ENCODE measurements at places on chromosomes 6 and 20. TPM values are rescaled to one million over a fixed set of nuclear protein-coding genes. Genes with fewer than 3 reads are reported as not detected.

- DNase-seq: no peak
- no peaks in the 10 kb centered on the region for H3K4me1 ChIP-seq
- H3K27me3 ChIP-seq: no peaks in the 10 kb centered on the region
- no peaks in the 10 kb centered on the region for H3K36me3 ChIP-seq
Measured at GRCh38 chr6:16162003-16162402, 33.1 kb downstream of the MYLIP start.

The APOM gene
- total RNA-seq: not detected

- no peaks in the 10 kb centered on the region for H3K27me3 ChIP-seq
- no peak for DNase-seq
- H3K4me3 ChIP-seq: no peak overlapping the region
- H3K36me3 ChIP-seq: no peaks in the 10 kb centered on the region
- H3K4me1 ChIP-seq: no peaks in the 10 kb centered on the region
- H3K27ac ChIP-seq: no peak overlapping the region
Measured at GRCh38 chr6:8750627-8751026, 315.3 kb upstream of the SLC35B3 start.

GRCh38 chr6:38100380-38100779 is 280.9 kb downstream of the ZFAND3 start:
- no peaks in the 10 kb centered on the region for H3K27me3 ChIP-seq
- DNase-seq: no peak
- no peaks in the 10 kb centered on the region for H3K36me3 ChIP-seq

DNA sequence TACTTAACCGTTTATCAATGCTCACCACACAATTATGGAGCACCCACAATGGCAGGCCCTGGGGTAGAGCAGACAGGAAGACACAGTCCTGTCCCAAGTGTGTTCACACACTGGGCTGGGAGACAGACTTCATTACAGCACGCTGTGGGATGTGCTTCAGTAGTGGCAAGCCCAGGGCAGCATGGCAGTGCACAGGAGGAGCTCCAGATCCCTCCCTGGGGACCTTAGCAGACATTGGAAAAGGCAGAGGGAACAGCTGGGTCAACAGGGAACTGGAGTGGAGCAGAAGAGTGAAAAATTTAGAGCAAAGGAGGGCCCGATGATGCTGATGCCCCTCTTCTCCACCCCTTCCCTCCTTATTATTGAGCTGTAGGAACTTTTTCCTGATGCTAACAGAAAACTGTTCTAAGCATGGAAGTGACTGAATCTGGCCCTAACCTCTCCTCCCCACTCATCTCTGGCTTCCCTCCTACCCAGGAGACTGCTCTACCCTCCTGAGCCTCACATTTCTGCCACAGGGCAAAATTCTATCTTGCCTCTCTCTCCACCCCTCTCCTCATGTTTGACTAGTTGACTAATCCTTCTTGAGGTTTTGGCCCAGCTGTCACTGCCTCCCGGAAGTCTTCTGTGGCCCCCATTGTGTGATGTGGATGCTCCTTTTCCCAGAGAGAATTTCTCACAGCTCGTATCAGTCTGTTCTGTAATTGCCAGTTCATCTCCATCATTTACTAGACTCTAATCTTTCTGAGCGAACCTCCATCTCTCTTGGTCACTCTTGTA is 41.3 kb upstream of the NOP56 start:
- no peaks in the 10 kb centered on the region for H3K4me1 ChIP-seq
- peaks cover 5% of the 10 kb centered on the region for H3K27me3 ChIP-seq
- no peak overlapping the region for H3K27ac ChIP-seq
- DNase-seq: no peak
- no peak overlapping the region for H3K4me3 ChIP-seq
- no peaks in the 10 kb centered on the region for H3K36me3 ChIP-seq

The RTEL1 gene
- 13.6 TPM for total RNA-seq

DNA sequence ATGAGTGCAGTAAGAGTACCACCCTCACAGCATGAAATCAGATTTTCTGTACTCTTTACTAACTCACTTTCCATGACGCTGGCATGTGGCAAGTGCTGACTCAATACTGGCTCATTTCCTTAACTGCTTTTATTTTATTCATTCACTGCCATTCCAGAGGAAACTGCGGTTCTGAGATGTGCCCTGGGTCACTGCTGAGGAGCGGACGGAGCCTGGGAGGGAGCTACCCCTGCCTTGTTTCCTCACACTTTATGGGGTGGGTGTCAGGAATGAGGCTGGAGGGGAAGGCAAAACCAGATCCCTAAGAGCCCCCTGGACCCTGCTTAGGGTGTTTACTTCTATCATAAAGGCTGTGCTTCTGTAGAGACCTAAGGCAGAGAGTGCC is 14.4 kb downstream of the NT5E start:
- H3K36me3 ChIP-seq: no peaks in the 10 kb centered on the region
- H3K4me3 ChIP-seq: no peak overlapping the region
- no peaks in the 10 kb centered on the region for H3K27me3 ChIP-seq
- H3K4me1 ChIP-seq: peaks cover 55% of the 10 kb centered on the region
- no peak for DNase-seq

DNA sequence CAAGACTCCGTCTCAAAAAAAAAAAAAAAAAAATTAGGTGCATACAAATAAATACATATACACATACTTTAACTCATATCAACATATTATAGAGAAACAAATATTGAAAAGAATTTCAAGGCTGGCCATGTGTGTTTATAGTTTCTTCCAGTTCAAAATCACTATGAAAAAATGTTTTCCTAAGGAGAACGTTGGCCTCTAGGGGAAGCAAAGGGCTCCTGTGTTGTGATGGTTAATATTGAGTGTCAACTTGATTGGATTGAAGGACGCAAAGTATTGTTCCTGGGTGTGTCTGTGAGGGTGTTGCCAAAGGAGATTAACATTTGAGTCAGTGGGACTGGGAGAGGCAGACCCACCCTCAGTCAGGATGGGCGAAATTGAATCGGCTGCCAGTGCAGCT is 182.0 kb upstream of the AGPAT4 start:
- DNase-seq: no peak
- peaks cover 6% of the 10 kb centered on the region for H3K4me1 ChIP-seq
- H3K27ac ChIP-seq: no peak overlapping the region

DNA sequence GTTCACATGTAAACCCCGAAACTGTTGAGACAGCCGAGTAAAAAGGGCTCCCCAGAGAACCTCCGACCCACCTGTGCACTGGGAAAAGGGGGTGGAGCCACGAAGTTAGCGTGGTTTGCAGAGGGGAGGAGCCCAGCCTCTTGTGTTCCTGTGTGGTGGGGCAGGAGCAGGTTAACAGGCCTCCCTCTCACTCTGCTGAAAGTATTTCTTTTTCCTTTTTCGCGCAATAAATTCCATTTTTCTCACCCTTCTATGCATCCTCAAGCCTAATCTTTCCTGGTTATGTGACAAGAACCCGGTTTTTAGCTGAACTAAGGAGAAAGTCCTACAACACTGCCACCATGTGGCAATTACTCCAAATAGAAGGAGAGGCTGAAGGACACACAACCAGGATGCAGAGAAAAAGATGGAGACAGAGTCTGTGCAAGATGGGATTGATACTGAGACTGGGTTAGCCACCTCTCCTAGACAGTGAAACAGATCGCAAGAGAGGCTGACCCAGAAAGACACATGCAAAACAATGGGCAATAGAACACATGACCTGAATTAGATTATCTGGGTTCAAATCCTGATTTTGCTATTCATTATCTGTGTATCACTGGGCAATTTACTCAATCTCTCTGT is 168.7 kb upstream of the PRSS16 start:
- H3K36me3 ChIP-seq: no peaks in the 10 kb centered on the region
- H3K27ac ChIP-seq: no peak overlapping the region
- peaks cover 3% of the 10 kb centered on the region for H3K27me3 ChIP-seq
- H3K4me3 ChIP-seq: peak overlapping the region; percentile 25

DNA sequence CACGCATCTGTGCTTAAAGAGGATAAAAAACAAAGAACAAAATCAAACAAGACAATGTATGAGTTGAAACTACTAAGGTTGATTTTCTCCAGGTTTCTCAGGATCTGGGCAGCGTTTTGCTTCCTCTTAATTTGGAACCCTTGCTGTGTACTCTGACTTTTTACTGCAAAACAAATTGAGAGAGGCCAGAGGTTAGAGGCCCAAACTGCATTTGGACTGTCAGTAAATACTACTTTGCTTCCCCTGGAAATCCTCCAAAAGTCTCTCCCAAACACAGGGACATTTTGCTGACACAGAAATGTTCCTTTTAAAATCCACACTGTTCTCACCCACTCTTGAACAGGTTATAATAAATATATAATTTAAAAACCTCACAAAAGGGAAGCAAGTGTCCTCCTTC is 1.1 kb downstream of the ARG1 start:
- no peaks in the 10 kb centered on the region for H3K27me3 ChIP-seq
- no peak for DNase-seq
- H3K4me1 ChIP-seq: no peaks in the 10 kb centered on the region
- no peak overlapping the region for H3K27ac ChIP-seq
- H3K36me3 ChIP-seq: no peaks in the 10 kb centered on the region

- no peaks in the 10 kb centered on the region for H3K36me3 ChIP-seq
- DNase-seq: peak; percentile 88
- H3K27ac ChIP-seq: peak overlapping the region; percentile 97
- H3K4me1 ChIP-seq: peaks cover 85% of the 10 kb centered on the region
Measured at GRCh38 chr20:47318027-47318585, 38.4 kb downstream of the ZMYND8 start.

DNA sequence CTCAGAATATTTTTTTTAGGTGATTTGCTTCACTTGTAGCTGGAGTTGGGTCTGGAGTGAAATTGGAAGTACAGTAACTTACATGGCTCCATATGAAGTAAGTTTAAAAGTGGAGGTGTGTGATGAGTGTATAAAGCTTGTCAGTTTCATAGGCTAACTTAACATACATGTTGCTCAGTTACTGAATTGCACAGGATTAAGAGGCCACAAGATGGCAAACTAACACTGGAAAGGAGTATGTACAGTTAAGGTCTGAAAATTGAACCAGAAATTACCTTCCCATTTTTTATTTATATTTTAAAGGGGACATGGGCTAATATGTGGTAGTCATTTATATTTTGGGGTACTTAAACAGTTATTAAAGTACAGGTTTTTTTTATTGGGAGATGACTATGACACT is 45.3 kb upstream of the SMIM8 start:
- no peaks in the 10 kb centered on the region for H3K4me1 ChIP-seq
- H3K36me3 ChIP-seq: no peaks in the 10 kb centered on the region
- no peaks in the 10 kb centered on the region for H3K27me3 ChIP-seq
- H3K27ac ChIP-seq: no peak overlapping the region
- no peak for DNase-seq
- H3K4me3 ChIP-seq: no peak overlapping the region

The CEP162 gene
- 33.9 TPM for total RNA-seq

DNA sequence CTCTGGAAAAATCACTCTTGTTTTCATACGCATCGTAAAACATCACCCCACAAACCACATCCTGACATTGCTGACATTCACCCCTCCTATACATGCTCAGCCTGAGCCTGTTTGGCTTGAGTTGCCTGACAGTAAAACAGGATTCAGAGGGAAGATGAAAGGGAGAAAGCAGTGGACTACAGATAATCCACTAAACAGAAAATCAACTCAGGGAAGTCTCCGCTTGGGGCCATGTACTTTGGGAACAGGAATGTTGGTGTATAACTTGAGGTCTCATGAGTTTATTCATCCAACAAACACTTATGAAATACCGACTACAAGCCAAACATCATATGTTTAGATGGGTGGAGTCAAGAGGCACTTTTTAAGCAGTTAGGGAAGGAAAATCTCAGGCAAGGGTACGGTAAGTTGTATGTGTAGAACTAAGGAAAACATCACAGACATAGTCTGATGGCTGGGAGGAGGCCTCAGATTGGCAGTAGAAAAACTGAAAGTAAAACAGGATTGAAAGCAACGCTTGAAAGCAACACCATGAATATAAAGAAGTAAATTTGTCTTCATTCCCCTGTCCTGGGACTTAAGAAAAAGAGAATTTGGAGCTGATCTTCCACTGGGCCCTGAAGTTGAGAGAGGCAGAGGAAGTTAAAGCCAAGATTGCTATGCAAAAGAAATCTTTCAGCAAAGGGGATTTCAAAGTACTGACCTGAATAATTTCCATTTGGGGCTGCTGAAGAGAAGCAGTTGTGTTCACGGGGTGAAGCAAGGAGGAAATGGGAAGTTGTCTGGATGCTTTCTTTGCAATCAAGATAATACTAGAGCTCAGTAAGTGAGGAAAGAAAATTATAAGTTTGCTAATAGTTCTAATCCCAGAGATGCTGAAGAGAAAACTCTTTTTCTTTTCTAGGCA is 28.8 kb downstream of the PDE7B start:
- no peaks in the 10 kb centered on the region for H3K4me1 ChIP-seq
- H3K27ac ChIP-seq: peak overlapping the region; percentile 47
- H3K4me3 ChIP-seq: peak overlapping the region; percentile 13
- H3K27me3 ChIP-seq: no peaks in the 10 kb centered on the region
- no peaks in the 10 kb centered on the region for H3K36me3 ChIP-seq
- peak; percentile 63 for DNase-seq

The CNKSR3 gene
- 1.2 TPM for total RNA-seq

DNA sequence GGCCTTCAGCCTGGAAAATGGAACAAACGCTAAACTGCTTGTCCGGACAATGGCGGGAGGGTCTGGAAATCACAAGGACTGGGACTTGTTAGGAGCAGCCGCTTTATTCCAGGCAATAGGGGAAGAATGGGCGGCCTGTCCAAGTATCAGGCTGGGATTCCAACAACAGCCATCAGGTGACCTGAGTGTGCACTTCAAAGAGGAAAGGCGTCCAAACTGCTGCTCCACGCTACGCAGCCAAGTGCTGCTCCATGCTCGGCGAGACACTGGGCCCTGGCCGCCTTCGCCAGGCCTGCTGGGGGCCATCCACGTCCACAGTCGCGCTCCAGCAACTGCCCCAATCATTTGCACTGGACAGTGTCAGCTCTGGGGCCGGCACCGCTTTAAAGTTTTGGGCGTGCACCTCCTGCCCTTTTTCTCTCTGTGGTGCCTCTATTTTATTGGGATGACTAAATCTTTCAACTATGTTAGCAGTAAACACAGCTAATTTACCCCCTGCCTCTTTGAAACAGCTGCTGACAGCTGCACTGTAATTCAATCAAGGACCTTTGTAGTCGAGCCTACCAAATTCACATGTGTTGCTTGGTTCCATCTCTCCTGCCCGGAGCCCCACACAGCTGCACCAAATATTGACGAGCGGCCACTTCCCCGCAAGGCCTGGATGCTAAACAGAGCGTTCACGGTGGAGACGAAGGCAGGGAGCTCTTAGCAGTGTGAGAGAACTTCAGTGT is 98.3 kb downstream of the BMP7 start:
- H3K27me3 ChIP-seq: no peaks in the 10 kb centered on the region
- no peak overlapping the region for H3K4me3 ChIP-seq
- DNase-seq: no peak

- no peak overlapping the region for H3K27ac ChIP-seq
- no peaks in the 10 kb centered on the region for H3K36me3 ChIP-seq
- no peak for DNase-seq
Measured at GRCh38 chr6:72533606-72534005, 88.3 kb upstream of the KCNQ5 start.

The BPIFB2 gene
- total RNA-seq: not detected

The TULP4 gene
- total RNA-seq: 237 TPM

The EYS gene
- 0.55 TPM for total RNA-seq

The CD109 gene
- 0.58 TPM for total RNA-seq

GRCh38 chr6:108616544-108616943 is 55.8 kb downstream of the FOXO3 start:
- no peak overlapping the region for H3K4me3 ChIP-seq
- H3K27me3 ChIP-seq: no peaks in the 10 kb centered on the region
- H3K36me3 ChIP-seq: peaks cover 12% of the 10 kb centered on the region
- DNase-seq: no peak
- no peak overlapping the region for H3K27ac ChIP-seq

GRCh38 chr20:38514947-38515346 is 42.3 kb downstream of the RALGAPB start:
- H3K27me3 ChIP-seq: no peaks in the 10 kb centered on the region
- DNase-seq: no peak
- no peak overlapping the region for H3K27ac ChIP-seq
- no peaks in the 10 kb centered on the region for H3K4me1 ChIP-seq
- H3K4me3 ChIP-seq: no peak overlapping the region
- H3K36me3 ChIP-seq: peaks cover 80% of the 10 kb centered on the region

- H3K4me3 ChIP-seq: peak within 1 kb of the TSS; percentile 42
- H3K36me3 ChIP-seq: no peaks in the 10 kb centered on the region
- H3K4me1 ChIP-seq: peaks cover 23% of the 10 kb centered on the region
Measured at GRCh38 chr6:49550492-49551077, at the start of gene C6orf141. C6orf141 (plus strand) TSS chr6:49550668; CDS start chr6:49550793, 125 bp downstream.

Data from stomach (tissue), 19 donors.